ENCODE measurements at places on chromosomes 1 and 21.

DNA sequence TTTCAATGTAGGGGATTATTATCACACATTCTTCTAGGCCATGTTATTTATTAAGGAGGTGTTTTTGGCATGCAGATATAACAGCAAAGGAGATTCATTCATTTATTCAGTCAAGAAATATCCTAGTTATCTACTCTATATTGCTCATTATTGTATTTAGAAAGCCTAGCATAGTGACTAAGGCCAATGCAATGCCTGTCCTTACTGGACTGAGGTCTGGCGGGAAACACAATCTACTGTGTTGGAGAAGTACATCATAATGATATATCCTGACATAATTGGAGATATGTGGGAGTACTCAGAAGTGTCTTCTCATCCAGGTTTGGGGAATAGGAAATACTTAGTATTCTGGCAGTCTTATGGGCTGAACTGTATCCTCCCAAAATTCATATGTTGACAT, 421.5 kb upstream of the USP24 start:
- DNase-seq, result no peak

DNA sequence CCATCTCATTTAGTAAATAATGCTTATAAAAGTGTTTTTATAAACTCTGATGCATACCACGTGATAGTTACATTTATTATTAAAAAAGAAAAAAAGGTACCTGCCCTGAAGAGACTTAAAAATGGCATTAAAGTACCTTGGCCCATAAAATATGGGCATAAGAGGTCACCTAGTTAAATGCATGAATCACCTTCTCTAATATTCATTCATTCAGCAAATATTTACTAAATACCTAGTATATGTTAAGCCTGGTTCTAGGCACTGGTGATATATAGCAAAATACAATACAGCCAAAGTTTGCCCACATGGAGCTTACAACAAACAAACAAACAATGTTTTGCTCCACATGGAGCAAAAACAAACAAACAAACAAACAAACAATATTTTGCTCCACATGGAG, 87.0 kb downstream of the SCMH1 start:
- no peak for DNase-seq

DNA sequence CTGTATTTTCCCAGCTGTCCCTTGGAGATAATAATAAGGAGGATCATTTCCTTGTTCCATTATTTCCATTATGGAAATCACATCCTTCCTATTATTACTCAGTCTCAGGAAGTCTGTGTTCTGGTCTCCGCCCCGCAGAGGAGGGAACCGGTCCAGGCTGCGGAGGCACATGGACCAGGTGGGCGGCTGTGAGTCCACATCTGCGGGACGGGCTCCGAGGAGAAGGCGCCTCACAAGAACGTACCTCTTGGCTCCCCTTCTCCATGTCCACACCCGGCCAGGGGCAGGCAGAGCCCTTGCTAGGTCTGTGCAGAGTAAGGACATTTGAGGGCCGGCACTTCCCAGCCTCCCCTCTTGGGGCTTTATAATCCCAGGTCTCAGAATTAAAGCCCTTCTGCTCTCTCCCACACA, 14.6 kb downstream of the RAB7B start:
- no peak for DNase-seq

DNA sequence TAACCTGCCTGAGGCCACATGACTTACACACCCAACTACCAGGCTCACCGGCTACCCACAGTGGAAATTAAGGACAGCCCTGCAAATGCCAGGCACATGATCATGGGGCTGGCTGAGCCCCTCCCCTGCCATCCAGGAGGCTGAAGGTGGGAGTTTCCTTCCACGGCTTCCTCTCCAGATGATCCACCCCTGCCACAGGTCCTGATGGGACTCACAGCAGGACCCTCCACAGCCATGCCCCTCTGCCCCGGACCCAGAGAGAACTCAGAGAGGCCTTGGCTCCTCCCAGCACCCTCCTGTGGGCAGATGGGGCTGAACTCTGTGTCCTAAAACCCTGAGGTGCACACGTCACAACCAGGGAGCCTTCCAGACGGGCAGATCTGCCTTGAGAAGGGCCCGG, 29.1 kb upstream of the CASZ1 start:
- DNase-seq, result no peak

GRCh38 chr1:234691567-234691966, 81.6 kb upstream of the IRF2BP2 start:
- no peak for DNase-seq

GRCh38 chr1:226719596-226720387, 19.3 kb downstream of the ITPKB start:
- no peak for DNase-seq

GRCh38 chr1:109214695-109215623, 1.2 kb downstream of the SARS1 start:
- DNase-seq, result peak; percentile 82

DNA sequence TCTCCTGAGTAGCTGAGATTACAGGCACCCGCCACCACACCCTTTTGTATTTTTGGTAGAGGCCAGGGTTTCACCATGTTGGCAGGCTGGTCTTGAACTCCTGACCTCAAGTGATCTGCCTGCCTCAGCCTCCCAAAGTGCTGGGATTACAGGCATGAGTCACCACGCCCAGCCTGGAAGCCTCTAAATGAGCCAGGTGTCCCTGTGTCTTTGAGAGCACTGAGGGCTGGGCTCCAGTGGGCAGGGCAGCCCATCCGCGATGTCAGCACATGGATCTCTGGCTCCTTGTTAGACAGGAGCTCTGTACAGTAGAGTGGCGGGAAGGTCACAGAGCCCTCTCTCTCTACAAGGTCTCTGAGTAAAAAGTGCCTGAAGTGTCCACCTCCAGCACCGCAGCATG, 124.3 kb downstream of the PGBD5 start:
- DNase-seq, result no peak

- DNase-seq, result no peak
These were observed 11.1 kb downstream of the PTP4A2 start for GRCh38 chr1:31926853-31927660.

- DNase-seq, result no peak
These were observed 81.8 kb upstream of the C21orf91 start for GRCh38 chr21:17900990-17901385.

DNA sequence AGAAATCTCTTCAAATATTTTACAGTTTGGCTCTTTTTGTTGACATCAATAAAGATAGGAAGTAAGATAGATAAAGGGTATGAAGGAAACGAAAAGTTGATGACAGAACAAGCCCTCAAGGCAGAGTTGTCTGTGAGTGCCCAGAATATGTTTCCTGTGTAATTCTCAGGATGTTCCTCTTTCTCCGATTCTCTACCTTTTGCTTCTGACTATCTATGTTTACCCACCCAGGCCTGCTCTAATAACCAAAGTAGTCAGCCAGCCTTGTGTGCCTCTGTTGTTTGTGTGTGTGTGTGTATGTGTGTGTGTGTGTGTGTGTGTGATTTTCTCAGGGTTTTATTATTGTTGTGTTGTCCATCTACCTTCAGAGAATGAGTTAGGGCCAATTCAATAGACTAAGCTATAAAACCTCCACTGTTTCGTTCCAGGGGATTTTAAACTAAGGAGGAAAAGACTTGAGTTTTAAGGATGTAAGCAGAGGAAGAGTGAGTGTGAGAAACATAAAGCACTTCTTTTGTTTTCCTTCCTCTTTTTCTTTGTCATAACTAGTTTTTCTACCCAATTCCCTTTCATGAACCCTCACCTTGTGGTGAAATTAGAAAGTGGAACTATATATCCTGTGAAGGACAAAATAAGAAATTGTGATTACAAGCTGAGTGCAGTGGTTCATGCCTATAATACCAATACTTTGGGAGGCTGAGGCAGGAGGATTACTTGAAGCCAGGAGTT, 627.4 kb upstream of the NR5A2 start:
- DNase-seq, result no peak

- DNase-seq, result no peak
These were observed 55.8 kb upstream of the CLDN14 start for GRCh38 chr21:36535618-36536241.

- DNase-seq, result peak; percentile 84
These were observed 11.8 kb upstream of the RAB3B start for GRCh38 chr1:52002038-52002917.

GRCh38 chr1:158098256-158098655, 82.4 kb upstream of the CD1D start:
- no peak for DNase-seq

GRCh38 chr1:53661496-53661895, 77.5 kb downstream of the GLIS1 start:
- no peak for DNase-seq

DNA sequence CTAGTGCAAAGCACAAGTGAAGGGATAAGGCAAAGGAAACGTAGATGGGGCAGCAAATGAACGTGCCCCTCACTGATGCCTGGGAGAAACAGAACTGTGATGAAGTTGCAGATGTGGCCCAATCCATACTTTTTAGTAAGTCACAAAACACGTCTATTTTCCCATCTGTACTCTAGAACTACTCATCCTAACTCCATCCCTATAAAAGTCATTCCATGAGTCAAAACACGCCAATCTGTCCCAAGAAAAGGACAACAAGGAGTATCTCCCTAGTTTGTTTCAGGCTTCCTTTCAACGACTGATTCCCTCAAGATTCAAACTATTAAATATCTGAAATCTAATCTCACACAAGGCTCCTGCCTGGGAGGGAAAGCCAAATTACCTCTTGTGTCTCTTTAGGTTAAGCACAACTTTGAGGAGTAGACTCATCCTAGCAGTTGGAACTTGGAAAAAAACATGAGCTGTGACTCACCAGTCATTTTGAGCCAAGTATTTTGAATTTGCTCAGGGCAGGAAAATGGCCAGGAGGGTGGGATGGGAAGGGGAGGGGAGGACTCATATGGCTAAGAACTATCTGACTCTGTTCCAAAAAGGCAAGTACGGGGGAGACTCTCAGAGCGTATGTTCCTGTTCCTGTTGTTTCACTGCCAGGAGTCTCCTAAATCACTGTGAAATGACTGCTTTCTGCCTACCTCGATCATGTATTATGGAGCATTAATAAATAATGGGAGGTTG, 214.5 kb upstream of the CAMK1G start:
- DNase-seq, result peak; percentile 20

GRCh38 chr1:29414086-29414485, 177.8 kb downstream of the PTPRU start:
- no peak for DNase-seq

DNA sequence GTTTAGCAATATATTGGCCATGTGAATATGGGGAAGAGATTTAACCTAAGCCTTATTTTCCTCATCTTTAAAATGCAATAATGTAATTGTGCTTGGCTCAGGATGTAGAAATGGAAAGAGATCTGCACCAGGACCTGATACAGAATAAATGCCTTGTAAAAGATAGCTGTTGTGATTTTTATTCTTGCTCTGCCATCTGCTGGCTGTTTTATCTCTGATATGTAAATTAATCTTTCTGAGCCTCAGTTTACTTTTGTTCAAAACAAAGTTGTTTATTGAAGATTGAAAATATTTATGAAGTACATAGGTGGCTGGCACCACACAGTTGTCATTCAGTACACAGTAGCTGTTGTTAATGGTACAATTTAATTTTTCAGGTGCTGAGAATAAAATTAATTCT, 21.9 kb downstream of the ZYG11B start:
- DNase-seq, result no peak

GRCh38 chr1:113543110-113543509, 152.8 kb downstream of the MAGI3 start:
- DNase-seq, result no peak

DNA sequence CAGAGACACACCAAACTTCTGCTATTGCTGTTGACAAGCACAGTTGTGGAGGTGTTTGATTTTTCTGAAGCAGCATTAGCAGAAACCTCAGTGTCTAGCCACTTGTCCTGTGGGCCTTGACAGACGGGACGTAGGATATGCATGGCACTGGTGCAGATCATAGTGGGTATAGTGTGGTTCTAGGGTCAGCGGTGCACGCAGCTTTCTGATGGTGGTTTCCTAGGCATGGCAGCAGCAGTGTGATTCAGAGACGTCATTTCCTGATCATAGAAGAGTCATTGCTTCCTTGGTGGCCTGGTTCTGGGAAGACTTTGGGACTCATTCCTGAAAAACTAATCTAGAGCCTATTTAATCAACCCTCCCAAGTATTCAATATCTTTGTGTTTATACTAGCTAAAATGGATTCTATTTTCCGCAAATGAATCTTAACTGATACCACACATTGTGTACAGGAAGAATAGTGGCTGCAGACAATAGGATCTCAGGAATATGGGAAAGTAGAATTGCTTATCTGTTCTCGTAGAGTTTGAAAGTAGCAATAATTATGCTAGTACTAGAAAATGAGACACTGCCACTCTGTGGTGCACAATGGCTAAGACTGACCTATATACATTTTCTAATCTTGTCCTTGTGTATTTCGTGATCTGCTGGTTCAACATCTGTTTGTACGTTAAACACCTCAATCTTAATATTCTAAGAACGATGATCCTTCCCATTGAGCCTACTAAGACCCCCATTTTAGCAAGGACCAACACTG, 2.8 kb upstream of the USP1 start:
- no peak for DNase-seq

DNA sequence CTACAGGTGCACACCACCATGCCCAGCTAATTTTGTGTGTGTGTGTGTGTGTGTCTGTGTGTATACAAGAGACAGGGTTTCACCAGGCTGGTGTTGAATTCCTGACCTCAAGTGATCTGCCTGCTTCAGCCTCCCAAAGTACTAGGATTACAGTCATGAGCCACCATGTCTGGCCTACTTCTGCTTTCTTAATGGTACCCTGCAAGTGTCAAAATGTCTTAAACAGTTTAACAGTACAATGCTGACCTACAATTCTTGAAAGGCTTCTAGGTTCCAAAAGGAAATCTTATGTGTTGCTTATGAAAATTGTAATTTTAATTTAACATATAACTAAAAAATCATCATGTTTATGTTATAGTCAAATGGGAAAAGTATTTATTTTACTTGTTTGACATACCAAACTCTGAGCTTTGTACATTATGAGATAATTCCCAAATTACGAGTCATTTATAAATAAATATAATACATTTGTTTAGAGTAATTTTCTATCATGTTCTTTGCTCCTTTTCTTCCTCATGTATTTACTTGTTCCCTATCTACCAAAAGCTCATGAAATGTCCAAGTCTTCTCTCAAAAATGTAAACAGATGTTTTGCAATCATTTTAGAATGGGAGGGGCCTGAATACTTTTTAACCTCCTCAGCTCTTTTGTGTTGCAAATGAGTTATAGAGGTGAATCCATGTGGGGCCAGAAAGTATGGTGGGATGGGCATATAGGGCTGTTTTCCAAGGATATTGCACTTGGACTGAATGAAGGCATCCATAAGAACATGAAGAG, 8.4 kb upstream of the VCAM1 start:
- no peak for DNase-seq

DNA sequence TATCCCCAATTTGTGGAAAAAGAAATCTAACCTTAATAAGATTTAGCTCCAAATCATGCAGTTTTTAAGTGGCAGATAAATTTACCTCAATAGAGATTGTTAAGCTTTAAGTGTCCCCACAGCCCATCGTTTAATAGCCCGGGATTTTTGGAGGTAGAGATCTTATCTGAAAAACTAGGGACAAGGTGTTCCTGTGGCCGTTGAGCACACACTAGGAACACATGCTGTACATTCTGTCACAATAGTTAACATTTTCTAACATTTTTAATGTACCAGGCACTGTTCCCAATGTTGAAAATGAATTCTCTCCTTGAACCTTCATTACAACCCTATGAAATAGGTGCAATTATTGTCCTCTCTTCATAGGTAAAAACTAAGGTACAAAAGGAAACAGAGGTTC, 85.7 kb upstream of the PLD5 start:
- no peak for DNase-seq

Measured in hepatic stellate cell (primary cell).